ENCODE measurements at places on chromosomes 5 and 9.
A peak's percentile ranks its signal among the peaks of the same experiment; 100 is the strongest.

- DNase-seq, result no peak
Measured at GRCh38 chr5:106189121-106189809, 1481.5 kb downstream of the EFNA5 start.

- DNase-seq, result no peak
Measured at GRCh38 chr5:168780888-168781287, 201.7 kb upstream of the PANK3 start.

DNA sequence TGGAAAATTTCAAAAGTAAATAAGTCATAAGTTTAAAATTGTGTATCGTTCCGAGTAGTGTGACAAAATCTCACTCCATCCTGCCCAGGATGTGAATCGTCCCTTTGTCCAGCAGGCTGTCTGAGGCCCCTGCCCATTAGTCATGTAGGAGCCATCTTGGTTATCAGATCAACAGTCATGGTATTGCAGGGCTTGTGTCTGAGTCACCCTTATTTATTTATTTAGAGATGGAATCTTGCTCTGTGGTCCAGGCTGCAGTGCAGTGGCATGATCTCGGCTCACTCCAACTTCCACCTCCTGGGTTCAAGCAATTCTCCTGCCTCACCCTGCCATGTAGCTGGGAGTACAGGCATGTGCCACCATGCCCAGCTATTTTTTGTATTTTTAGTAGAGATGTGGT is 30.2 kb downstream of the ITGA2 start:
- DNase-seq, result peak; percentile 13

- no peak for DNase-seq
Measured at GRCh38 chr9:117763314-117763713, 59.1 kb downstream of the TLR4 start.

- DNase-seq, result no peak
Measured at GRCh38 chr5:42499016-42499415, 75.8 kb downstream of the GHR start.

DNA sequence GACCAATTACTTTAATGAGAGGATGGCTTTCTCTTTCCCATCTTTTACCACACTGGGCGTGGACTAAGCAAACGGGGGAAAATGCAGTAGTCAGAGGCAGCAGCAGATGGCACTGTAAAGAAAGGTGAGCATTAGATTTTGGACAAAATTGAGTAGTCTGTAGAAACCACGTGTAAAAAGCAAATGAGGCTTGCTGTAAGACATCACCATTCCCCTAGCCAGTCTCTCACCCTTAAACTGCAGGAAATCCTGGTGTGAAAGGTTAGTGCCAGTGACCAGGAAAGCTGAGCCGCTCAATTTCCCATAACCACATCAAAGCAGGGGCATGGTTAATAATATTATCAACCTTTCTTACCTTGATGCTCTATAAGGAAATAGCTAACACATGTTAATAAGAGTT is 31.8 kb downstream of the SPATA31C2 start:
- DNase-seq, result no peak

GRCh38 chr5:82673057-82673809 is 395.1 kb upstream of the RPS23 start:
- DNase-seq, result no peak

- no peak for DNase-seq
Measured at GRCh38 chr5:146040527-146040926, 64.8 kb downstream of the PLAC8L1 start.

DNA sequence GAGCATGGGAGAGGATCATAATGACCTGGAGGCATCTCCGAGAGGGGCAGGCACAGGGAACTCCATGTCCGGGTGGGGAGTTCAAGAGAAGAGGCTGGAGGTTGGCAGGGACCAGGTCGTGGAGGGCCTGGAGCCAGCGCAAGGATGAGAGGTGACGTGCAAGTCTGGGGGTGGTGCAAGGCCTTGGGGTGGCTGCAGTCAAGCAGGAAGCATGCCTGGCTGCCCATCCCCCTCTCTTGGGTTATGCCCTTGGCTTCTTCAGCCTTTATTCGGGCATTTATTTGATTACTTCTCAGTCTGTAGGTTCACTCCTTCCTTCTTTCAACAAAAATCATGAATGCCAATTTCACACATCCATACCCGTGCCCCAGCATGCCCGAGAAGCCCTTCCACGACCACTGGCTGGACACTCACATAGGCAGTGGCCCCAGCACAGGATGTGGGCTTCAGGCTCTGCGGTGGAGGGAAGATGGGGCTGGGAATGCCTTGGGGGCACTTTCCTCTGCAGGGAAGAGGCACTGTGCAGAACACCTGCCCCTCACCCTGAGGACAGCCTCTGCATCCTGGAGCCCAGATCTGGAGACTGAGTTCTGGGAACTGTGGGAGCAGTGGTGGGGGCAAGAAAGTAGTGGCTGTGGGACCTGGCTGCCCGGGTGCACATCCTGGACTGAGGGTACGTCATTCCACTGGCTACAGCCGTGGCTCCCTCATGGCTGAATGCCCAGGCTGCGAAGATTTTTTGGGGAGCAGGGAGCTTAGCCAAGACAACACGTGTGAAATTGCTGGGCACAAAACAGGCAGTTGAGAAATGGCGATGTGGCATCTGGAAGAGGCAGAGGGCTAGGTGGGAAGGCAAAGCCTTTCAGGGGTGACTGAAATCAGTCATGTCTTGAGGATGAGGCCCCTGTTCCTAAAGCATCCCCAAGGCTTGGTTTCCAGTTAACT is 38.6 kb downstream of the CRB2 start:
- no peak for DNase-seq

DNA sequence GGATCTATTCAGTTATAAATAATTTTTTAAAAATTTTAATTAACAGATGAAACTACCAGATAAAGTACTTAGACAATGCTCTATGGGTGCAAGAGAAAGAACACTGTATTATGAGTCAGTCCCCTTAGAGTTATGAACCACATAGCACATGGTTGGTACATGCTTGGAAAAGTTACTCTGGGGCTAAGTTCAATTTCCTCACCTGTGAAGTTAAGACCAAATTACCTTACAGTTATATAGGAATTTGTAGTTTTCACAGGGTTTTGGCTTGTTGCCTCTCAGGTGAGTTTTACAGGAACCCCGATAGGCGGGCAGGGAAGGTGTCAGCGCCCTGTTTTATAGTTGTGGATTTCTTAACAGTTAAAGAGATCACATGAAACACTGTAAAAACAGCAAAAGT is 1.2 kb downstream of the PANK3 start:
- DNase-seq, result no peak

GRCh38 chr9:71485326-71485725 is 283.0 kb downstream of the CEMIP2 start:
- no peak for DNase-seq

DNA sequence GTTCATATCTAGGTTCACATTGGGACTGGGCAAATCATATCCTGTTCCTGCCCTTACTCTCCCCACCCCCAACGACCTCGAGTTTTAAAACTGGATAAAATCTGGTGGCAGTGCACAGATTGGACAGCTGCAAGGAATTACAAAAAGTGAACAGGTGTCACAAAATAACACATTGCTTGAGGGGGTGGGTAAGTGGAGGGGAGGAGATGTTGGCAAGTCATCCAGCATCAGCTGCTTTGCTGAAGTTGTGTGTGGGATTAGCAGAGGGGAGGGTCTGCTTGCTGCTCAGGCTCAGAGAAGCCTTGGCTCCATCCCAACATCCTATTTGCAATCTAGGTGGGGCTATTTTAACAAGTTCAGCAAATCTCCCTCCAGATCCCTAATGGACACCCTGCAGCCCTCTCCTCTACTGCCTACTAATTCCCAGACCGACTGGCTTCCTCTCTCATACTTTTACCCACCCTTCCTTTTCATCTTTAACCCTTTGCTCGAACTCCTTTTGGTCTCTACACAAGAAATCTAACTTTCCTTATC is 39.8 kb upstream of the SLC24A2 start:
- no peak for DNase-seq

GRCh38 chr9:35158501-35159280 is 3.1 kb upstream of the UNC13B start:
- no peak for DNase-seq

DNA sequence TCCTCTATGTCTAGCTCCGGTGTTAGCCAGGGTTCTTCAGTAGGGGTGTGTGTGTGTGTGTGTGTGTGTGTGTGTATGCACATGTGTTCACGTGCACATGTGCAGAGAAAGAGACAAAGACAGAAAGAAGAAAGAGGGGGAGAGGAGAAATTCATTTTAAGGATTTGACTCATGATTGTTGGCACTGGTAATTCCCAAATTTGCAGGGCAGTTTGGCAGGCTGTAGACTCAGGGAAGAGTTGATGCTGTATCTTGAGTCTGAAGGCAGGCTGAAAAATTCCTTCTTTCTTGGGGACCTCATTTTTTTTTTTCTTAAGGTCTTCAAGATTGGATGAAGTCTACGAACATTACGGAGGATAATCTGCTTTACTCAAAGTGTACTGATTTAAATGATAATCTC is 335.7 kb downstream of the NSG2 start:
- no peak for DNase-seq

GRCh38 chr9:13186091-13186490 is 93.4 kb downstream of the MPDZ start:
- no peak for DNase-seq

GRCh38 chr9:128556276-128556675 is 3.9 kb downstream of the SPTAN1 start:
- no peak for DNase-seq

DNA sequence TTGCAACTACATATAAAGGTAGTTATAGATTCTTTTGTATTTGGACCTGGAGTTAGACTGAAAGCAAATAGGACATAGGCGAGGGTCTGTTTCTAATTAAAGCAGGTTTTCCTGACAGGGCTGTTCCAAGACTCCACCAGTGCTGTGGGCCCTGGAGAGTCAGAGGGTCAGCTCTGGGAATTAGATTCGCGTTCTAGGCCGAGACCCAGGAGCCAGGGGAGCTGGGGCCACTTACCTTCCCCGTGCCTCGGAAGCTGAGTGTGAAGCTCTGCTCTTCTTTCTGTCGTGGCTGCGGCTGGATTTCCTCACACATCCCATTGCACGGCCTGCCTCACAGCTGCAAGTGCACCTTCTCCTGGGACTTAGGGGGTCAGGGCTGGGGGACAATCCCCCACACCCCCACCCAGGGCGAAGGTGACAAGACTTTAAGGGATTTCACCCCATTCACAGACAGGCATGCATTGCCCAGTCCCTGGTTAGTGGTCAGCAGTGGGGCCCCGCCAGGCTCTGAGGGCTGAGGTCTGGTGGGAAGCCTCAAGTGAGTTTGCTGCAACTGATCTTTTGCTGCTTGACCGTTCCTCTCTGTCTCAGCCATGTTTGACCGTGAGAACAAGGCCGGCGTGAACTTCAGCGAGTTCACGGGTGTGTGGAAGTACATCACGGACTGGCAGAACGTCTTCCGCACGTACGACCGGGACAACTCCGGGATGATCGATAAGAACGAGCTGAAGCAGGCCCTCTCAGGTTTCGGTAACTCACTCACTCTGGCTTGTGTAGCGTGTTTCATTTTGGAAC is 15.3 kb upstream of the AHRR start:
- DNase-seq, result no peak

GRCh38 chr9:17490110-17490509 is 88.8 kb upstream of the SH3GL2 start:
- no peak for DNase-seq

DNA sequence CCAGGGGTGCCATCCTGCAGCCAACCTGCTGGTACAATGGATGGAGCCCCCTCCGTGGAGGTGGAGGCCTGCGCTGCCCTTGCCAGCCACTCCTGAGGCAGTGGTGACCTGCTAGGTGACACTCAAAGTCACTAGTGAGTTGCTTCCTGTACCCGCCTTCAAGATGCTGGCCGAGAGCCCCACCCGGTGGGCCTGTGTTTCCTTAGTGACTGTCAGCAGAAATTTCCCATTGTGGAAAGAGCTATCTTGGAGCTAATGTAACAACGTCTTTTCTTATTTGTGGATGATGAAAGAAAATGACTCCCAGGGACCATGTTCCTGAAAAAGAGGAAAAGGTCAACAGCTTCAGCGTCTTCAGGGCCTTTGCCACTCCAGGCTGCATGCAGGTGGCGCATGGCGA is 117.0 kb upstream of the BOD1 start:
- DNase-seq, result no peak

DNA sequence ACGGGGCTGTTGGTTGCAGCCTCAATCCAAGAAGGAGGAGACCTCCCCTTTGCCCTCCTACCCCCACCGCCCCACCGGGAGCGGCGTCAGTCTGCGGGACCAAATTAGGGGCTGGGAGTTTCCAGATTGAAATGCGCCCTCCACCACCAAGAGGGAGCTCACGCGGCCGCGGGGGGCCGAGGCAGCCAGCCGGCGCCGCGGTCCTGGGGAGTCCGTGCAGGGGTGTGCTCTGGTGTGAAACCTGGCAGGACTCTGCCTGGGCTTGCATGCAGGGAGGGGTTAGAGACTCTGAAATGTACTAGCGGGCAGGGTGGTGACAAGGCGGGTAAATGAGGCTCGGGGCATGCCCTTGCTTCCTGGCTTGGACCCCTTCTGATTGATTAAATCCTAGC is 989 bp upstream of the FBN2 start:
- no peak for DNase-seq

DNA sequence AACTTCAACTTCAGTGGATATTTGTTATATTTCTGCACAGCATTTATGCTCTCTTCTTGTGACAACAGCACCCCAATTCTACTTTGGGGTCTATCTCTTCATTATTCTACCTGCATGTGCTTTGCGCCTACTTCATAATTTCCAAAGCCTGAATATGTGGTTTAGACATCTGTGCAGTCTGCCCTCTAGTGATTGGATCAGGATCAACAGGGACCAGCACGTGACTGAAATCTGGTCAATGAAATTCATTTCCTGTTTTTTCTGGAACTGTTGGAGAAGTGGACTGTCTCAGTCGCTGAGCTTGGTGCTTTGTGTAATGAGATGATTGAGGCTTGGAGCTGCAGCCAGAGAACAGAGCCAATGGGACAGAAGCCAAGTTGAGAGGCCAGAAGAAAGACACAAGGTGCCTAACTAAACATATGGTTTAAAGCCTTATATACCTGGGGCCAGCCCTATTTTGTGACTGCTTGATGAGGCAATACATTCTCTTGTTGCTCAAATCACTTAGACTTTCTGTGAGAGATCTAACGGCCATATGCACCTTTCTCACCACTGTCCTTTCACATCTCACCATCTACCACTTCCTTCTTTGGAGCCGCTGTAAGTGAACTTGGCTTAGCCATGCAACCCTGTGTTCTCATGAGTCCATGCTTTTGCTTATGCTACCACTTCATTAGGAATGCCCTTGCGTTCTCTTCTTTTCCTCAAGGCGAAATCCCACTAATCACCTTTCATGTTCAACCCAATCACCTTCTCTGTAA is 68.8 kb upstream of the PPP2R2B start:
- DNase-seq, result no peak

- DNase-seq, result no peak
Measured at GRCh38 chr5:66889056-66889455, 292.9 kb downstream of the MAST4 start.

- peak; percentile 91 for DNase-seq
Measured at GRCh38 chr9:133994353-133995011, 2.4 kb upstream of the VAV2 start.

DNA sequence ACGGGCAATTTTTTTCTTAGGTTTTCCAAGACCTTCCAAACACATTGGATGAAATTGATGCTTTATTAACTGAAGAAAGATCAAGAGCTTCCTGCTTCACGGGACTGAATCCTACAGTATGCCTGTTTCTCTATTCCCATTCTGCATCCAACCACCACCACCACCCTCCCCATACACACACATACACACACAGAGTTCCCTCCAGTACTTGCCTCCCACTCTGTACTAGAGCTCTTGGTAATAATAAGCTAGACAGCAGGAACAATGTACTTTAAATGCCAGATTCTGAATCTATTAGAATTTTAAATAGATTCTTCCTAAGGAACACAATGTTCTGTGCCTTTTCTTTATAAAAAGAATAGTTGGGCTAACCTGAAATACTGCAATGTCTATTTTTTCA is 67.4 kb downstream of the KLF9 start:
- DNase-seq, result no peak

Measured in HuH-7.5 (cell line).